Activated naive CD8-positive, alpha-beta T cell treated with anti-CD3 and anti-CD28 coated beads, Interleukin-2, amount 50 U/mL, for 16 hours (primary cell): ENCODE measurements at places on chromosomes 6 and 20.

- no peak for DNase-seq
These were observed 2.0 kb downstream of the CST5 start for GRCh38 chr20:23877524-23877923.

DNA sequence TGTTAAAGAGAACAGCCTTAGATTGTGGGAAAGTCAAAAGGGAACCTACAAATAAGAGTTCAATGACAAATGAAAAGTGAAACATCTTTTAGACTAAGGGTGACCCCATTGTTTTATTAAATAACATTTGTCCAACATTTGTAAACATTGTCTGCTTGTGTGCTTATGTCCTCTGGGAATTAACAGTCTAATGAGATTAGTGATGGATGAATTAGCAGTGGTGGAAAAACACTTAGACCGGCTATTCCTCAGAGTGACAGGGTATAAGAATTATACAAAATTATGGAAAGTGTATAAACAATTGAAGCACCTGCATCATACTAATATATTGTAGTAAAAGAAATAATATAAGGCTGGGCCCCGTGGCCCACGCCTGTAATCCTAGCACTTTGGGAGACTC lies 29.3 kb upstream of the HFE start:
- no peak for DNase-seq

GRCh38 chr20:57902473-57902872 lies 192.7 kb upstream of the PMEPA1 start:
- no peak for DNase-seq

DNA sequence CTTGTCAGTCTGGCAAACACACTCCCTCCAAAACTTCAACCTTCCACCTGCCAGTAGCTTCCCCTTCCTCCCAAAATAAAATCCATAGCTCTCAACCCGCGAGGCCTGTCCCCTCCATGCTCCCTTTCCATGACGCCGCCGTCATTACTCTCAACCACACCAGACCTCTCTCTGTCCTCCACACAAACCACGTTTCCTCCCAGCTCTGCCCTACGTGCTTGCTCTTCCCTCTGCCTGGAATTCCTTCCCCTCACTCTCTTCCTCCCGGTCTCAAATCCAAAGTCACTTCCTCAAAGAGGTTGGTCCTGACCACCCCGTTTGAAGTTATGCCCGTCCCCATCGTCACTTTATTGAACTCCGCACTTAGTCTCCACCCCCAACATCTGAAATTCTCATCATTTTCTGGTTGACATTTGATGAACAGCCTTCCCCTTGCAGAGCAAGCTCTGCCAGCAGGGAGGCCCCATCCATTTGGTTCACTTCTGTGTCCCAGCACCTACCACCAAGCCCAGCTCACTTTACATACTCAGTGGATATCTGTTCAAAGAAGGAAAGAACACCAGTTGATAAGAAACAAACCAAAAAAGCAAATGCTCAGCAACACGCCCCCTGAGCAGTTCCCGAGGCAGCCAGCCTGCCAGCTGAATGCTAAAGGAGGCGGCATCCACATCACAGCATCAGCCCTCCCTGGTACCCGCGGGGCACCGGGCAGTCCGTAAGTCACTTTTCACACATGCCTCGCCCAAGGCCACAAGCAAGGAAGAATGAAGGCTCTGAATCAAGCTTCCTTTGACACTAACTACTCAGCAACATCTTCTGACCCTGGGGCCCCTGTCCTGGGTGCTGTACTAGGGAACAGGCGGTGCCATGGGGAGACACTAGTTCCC lies 125.0 kb downstream of the NFATC2 start:
- DNase-seq = no peak

- DNase-seq = no peak
These were observed 131.1 kb downstream of the ATXN1 start for GRCh38 chr6:16630026-16630643.

DNA sequence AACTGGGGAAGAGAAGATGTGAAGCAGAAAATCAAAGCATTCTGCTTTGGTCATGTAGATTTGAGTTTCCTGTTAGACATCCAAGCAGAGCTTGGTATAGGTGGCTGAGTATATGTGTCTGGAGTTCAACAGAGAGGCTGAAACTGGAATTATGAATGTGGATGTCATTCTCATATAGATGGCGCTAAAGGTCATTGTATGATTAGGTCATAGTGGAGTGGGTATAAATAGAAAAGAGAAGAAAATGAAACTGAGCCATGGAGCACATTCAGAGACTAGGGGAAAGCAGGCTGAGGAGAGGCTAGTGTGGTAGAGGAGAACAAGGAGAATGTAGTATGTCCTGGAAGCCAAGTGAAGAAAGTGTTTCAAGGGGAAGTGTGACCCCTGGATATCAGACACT lies 295.6 kb upstream of the PLN start:
- DNase-seq = no peak

GRCh38 chr6:132391391-132392269 lies 9.6 kb downstream of the MOXD1 start:
- DNase-seq = no peak

- DNase-seq = no peak
These were observed 6.3 kb upstream of the AP5S1 start for GRCh38 chr20:3813848-3814581.

GRCh38 chr20:7882076-7882475 lies 58.2 kb downstream of the HAO1 start:
- no peak for DNase-seq

GRCh38 chr20:54062812-54063280 lies 7.5 kb downstream of the BCAS1 start:
- DNase-seq = no peak

DNA sequence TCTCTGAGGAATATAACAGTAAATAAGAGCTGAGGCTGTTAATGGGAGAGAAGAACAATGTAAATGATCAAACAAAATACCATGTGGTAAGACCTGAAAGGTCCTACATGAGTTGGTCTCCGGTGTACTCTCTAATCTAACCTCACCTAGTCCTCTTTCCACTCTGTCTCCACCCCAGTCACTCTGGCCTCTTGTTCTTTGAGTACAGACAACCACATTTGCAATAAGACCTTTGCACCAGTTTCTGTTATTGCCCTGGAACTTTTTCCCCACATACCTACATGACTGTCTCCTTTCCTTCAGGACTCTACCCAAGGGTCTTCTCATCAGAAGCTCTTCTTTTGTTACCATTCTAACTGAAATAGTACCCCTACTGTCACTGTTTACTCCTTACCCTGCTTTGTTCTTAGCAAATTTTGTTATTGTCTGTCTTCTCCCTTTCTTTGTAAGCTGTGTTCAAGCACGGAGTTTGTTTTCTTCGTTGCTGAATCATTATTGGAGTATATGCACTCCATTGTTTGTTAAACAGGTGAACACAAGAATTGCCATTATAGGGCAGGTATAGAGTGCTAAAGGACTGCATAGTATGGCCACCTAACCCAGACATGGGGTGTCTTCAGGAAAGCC lies 37.3 kb downstream of the MAPK14 start:
- no peak for DNase-seq

- DNase-seq = no peak
These were observed 460.4 kb upstream of the RUNX2 start for GRCh38 chr6:44867571-44868334.
